Stimulated activated CD8-positive, alpha-beta memory T cell treated with anti-CD3 and anti-CD28 coated beads, Interleukin-7, amount 100 ng/mL, for 1 hour (primary cell): ENCODE measurements at places on chromosomes 3 and 15.

DNA sequence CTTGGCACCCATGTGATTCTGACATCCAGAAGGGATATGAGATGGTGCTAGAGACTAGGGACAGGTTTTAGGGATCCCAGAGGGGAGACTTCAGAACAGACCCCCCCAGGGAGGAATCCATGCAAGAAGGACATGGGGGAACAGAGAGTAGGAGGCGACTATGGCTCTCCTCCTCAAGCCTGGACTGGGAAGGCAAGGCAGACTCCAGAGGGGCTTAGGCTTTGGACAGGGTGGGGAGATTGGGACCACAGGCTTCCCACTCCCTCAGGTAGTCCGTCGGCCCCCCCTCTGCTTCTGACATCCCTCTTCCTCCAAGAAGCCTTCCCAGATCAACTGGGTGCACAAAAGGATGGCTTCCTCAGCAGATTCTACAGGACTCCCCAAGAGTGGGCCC lies 3.0 kb upstream of the VIPR1 start:
- no peak for DNase-seq

- no peak for DNase-seq
These were observed 69.5 kb upstream of the EPHB3 start for GRCh38 chr3:184491867-184492615.

DNA sequence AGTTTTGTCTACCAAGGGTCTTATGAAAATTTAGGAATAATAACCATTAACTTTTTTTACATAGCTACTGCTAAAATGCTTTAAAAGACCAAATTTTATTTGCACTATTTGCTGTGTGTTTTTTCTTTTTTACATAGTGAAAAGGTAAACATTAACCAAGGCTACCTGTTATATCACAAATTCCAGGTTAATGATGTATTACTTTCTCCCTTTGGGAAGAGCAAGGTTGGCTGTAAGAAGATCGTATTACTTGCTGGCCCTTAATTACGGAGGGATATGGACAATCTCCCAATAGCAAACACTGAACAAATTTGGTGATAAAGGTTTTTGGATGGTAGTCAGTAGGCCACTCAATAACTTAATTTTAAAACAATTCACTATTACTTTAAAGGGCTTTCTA lies 22.4 kb downstream of the LRRC58 start:
- DNase-seq = no peak

- DNase-seq = no peak
These were observed 218.2 kb downstream of the STXBP5L start for GRCh38 chr3:121126033-121126706.
